Transverse colon (tissue), 4 donors: ENCODE measurements at places on chromosomes 11 and 22. TPM values are rescaled to one million over a fixed set of nuclear protein-coding genes. Genes with fewer than 3 reads are reported as not detected.

The RFPL1 gene
- total RNA-seq = not detected

The SCN4B gene
- total RNA-seq = 0.75 TPM

The RASL10A gene
- total RNA-seq = 2.4 TPM

The CCS gene
- 37.4 TPM for total RNA-seq

The ANO3 gene
- 0.55 TPM for total RNA-seq

The BCO2 gene
- total RNA-seq = 2.8 TPM

The SCGB1A1 gene
- not detected for total RNA-seq

The SSTR3 gene
- total RNA-seq = not detected

The VWA5A gene
- total RNA-seq = 10.1 TPM

The SIK2 gene
- 6.6 TPM for total RNA-seq

The AGBL2 gene
- 3.3 TPM for total RNA-seq

The GPR137 gene
- total RNA-seq = 35.2 TPM

The CCDC188 gene
- not detected for total RNA-seq

GRCh38 chr11:84022695-84023094, 736.5 kb upstream of the CCDC90B start:
- DNase-seq = no peak
- no peaks in the 10 kb centered on the region for H3K36me3 ChIP-seq
- H3K27me3 ChIP-seq = no peaks in the 10 kb centered on the region
- H3K4me1 ChIP-seq = peaks cover 11% of the 10 kb centered on the region

DNA sequence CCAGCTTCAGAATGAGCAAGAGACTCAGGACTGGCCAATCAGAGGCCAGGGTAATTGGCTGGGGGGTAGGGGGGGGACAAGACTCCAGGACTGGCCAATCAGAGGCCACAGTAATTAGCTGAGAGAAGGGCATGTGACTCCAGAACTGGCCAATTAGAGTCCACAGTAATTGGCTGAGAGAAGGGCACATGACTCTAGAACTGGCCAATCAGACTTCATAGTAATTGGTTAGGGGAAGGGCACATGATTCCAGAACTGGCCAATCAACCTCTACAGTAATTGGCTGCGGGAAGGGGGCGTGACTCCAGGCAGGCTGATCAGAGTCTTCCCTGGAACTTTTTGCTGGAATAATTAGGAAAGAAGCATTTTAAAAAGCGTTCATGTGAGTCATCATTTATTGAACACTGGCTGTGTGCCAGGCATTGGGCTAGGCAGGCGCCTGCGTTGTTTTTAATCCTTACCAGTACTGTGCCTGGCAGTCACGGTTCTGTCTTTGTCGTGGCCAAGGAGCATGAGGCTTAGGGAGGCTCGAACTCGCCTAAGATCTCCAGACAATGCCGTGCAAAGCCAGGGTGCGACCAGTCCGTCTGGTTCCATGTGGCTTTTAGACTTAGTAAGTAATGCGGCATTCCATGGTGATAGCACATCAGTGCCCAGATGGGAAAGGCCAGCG, 508.1 kb downstream of the TBC1D22A start:
- H3K36me3 ChIP-seq = no peaks in the 10 kb centered on the region
- H3K27ac ChIP-seq = no peak overlapping the region
- H3K27me3 ChIP-seq = no peaks in the 10 kb centered on the region
- H3K4me1 ChIP-seq = no peaks in the 10 kb centered on the region
- no peak overlapping the region for H3K4me3 ChIP-seq

GRCh38 chr11:22162756-22163155, 30.1 kb upstream of the ANO5 start:
- H3K4me1 ChIP-seq = no peaks in the 10 kb centered on the region
- H3K27me3 ChIP-seq = no peaks in the 10 kb centered on the region
- H3K4me3 ChIP-seq = no peak overlapping the region
- DNase-seq = no peak
- no peak overlapping the region for H3K27ac ChIP-seq

DNA sequence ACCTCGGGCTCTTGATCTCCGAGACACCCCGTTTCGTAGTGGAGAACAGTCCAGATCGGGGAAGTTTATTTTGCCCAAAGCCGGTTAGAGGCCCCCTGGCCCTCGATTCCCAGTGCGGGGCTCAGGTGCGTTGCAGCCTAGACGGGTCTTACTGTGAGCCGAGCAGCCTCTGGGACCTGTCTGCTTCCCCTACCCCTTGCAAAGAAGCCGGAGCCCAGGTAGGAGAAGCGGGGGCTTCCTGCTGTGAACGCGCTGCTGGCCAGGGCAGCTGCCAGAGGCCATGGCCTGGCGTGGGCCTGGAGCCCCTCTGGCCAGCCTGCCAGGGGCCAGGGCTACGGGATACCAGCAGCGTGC, 621 bp downstream of the TSPO start:
- H3K27ac ChIP-seq = peak overlapping the region; percentile 94
- peaks cover 31% of the 10 kb centered on the region for H3K4me1 ChIP-seq
- peak overlapping the region; percentile 95 for H3K4me3 ChIP-seq
- H3K36me3 ChIP-seq = no peaks in the 10 kb centered on the region
- H3K27me3 ChIP-seq = no peaks in the 10 kb centered on the region

- H3K4me3 ChIP-seq = no peak overlapping the region
- H3K27ac ChIP-seq = no peak overlapping the region
- peak; percentile 68 for DNase-seq
- H3K4me1 ChIP-seq = peaks cover 3% of the 10 kb centered on the region
- H3K36me3 ChIP-seq = no peaks in the 10 kb centered on the region
These were observed 9.1 kb downstream of the SELENOO start for GRCh38 chr22:50209893-50210292.

- H3K4me1 ChIP-seq = peaks cover 17% of the 10 kb centered on the region
- DNase-seq = no peak
- no peak overlapping the region for H3K27ac ChIP-seq
- H3K27me3 ChIP-seq = no peaks in the 10 kb centered on the region
- no peak overlapping the region for H3K4me3 ChIP-seq
These were observed 119.6 kb downstream of the NAV2 start for GRCh38 chr11:19832086-19832750.

DNA sequence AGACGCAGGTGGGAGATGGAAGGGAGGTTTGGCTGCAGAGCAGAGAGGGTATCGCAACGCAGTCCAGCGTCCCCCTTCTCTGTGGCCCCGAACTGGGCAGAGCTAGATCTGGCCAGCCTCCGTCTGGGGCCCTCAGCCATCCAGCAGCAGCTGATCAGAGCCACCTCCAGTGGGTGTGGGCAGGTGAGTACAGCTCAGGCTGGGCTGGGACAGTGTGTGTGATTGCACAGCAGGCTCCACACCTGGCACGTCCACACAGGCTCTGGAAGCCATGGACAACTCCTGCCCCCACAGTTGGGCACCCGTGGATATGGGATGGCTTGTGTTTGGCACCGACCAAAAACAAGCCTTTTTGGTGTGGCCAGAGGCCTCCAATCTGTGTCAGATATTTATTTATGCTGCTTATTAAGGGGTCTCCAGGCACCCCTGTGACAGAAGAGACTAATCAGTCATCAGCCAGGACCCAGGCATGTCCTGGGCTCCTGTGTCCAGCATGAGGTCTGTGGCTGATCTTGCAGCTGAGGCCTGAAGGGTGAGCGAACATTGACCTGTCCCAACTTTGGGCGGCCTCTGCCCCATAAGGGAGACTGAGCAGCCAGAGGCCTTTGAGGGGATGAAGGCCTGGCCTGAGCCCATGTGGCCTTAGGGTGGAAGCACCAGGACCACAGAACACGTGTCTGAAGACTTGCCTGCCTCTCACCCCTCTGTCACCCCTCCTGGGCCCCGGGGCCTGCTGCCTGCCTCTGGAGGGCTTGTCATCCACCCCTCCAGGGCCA, 18.6 kb downstream of the POLR3H start:
- peak overlapping the region; percentile 81 for H3K27ac ChIP-seq
- DNase-seq = no peak
- no peak overlapping the region for H3K4me3 ChIP-seq
- H3K36me3 ChIP-seq = peaks cover 28% of the 10 kb centered on the region
- peaks cover 19% of the 10 kb centered on the region for H3K4me1 ChIP-seq
- no peaks in the 10 kb centered on the region for H3K27me3 ChIP-seq

DNA sequence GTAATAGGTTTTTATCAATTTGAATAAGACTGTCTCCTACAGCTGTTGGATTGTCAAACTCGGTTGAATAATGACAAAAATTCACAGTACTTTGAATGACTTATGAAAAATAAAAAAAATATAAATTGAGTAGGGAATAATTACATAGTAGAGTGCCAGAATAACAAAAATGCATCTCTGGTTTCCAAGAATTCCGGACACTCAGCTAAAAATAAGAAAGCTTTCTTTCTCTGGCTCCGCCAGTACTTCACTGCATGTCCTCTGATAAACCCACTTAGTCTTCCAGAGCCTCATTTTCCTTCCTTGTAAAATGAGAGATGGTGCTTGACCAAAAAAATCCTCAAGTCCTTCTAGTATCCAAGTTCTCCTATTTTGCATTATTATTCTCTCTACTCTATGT, 374.6 kb upstream of the LUZP2 start:
- H3K27ac ChIP-seq = no peak overlapping the region
- no peak overlapping the region for H3K4me3 ChIP-seq
- H3K27me3 ChIP-seq = no peaks in the 10 kb centered on the region
- no peaks in the 10 kb centered on the region for H3K4me1 ChIP-seq

GRCh38 chr11:123086305-123086704, 24.4 kb upstream of the HSPA8 start:
- H3K36me3 ChIP-seq = no peaks in the 10 kb centered on the region
- H3K4me3 ChIP-seq = no peak overlapping the region
- DNase-seq = no peak
- H3K27me3 ChIP-seq = no peaks in the 10 kb centered on the region
- no peak overlapping the region for H3K27ac ChIP-seq

- no peaks in the 10 kb centered on the region for H3K36me3 ChIP-seq
- H3K27ac ChIP-seq = peak within 1 kb of the TSS; percentile 83
- H3K4me1 ChIP-seq = peaks cover 40% of the 10 kb centered on the region
- H3K4me3 ChIP-seq = peak within 1 kb of the TSS; percentile 51
- DNase-seq = peak; percentile 73
- H3K27me3 ChIP-seq = no peaks in the 10 kb centered on the region
These were observed at the start of gene PHLDA2 for GRCh38 chr11:2928605-2929530. PHLDA2 (minus strand) TSS chr11:2929420; CDS start chr11:2929364, 56 bp downstream.

DNA sequence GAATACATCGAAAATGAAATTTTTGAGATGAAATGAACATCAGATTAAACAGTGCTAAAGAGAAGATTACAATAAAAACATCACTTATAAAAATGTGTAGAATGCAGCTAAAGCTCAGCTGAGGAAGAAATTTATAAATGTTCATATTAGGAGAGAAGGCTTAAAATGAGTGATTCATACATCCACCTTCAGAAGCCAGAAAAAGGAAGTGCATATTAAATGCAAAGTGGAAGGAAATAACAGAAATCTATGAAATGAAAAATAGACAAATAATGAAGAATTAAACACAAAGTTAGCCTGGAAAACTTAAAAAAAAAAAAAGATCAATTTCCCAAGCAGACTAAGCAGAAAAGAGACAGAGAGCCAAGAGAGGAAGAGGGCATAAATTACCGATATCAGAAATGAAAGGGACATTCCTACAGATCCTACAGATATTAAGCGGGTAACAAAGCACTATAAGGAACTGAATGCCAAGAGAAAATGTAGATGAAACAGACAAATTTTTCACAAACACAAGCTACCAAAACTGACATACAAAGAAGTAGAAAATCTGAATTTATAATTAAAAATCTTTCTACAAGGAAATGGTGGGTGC, 7.2 kb upstream of the MOB2 start:
- no peaks in the 10 kb centered on the region for H3K27me3 ChIP-seq
- H3K27ac ChIP-seq = no peak overlapping the region
- no peak overlapping the region for H3K4me3 ChIP-seq
- H3K4me1 ChIP-seq = peaks cover 6% of the 10 kb centered on the region
- DNase-seq = no peak
- H3K36me3 ChIP-seq = no peaks in the 10 kb centered on the region

DNA sequence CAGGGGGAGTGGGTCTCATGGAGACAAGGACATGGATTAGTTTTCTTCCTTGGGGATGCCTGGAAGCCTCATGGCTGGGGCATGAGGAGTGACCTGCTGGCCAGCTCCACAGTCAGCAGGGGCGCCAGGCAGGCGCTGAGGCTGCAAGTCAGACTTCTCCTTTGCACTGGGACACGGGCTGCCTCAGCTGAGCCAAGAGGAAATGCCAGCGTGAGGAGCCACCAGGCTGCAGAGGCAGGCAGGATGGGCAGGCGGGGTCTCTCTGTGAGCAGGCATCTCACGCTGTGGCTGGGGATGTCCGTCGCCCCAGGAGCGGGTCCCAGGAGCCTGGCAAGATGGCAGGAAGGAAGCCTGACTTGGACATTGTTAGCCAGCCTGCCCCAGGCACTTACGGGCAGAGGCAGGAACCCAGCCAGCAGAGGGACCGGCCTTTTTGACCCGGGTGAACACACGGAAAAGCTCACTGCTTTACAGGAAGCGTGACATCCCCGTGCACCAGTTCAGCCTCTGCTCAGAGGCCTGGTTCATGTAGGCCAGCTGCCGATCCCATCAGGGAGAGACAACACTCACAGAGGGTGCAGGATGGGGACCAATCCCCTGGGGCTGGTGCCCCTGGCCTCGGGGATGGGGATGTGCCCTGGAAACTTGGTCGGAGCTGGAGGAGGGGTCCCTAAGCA, 10.2 kb downstream of the GNB1L start:
- H3K4me1 ChIP-seq = no peaks in the 10 kb centered on the region
- H3K36me3 ChIP-seq = no peaks in the 10 kb centered on the region
- H3K27ac ChIP-seq = no peak overlapping the region
- DNase-seq = no peak
- no peaks in the 10 kb centered on the region for H3K27me3 ChIP-seq

DNA sequence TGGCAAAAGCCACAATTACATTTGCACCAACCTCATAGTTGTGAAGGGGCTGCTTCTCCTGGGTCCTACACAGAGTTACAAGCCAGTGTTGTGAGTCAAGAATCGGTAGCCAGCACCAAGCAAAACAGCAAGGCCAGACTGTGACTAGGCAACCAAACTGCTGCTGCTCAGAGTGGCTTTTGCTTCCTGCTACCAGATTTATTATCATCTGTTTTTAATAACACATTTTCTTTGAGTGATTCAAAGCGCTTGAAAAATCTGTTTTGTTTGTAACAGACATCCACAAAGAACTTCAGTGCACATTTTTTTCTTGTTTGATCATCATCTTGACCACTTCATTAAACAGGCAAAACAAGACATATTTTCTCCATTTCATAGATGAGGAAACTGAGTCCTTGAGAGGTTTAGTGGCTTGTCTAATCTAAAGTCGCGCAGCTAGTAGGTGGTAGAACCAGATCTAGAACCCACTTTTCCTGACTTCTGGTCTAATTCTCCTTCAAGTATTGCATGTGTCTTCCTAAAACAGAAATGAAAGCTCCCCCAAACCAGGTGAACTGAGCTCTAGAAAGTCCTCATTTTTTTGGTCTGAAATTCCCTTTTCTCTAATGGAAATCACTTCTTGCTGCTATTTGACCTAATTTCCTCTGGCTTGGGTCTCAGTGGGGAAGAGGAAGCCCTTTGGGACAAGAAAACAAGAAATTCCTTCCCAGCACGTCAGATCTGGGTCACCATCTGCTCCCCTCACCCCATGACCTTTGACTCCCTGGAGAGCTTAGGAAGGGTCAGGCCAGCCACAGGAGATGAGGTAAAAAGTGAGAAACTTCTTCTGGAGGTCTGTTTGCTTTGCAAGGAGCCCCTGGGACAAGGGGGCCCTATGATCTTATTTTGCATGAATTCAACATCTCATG, 39.9 kb downstream of the CWC15 start:
- no peak overlapping the region for H3K4me3 ChIP-seq
- H3K27ac ChIP-seq = no peak overlapping the region
- no peaks in the 10 kb centered on the region for H3K4me1 ChIP-seq
- DNase-seq = no peak

- no peaks in the 10 kb centered on the region for H3K36me3 ChIP-seq
- H3K27ac ChIP-seq = no peak overlapping the region
- H3K27me3 ChIP-seq = no peaks in the 10 kb centered on the region
- no peak for DNase-seq
These were observed 19.5 kb upstream of the P2RY6 start for GRCh38 chr11:73252577-73253191.

- no peak overlapping the region for H3K4me3 ChIP-seq
- DNase-seq = no peak
- H3K27me3 ChIP-seq = peaks cover 16% of the 10 kb centered on the region
- H3K36me3 ChIP-seq = no peaks in the 10 kb centered on the region
- no peaks in the 10 kb centered on the region for H3K4me1 ChIP-seq
- no peak overlapping the region for H3K27ac ChIP-seq
These were observed 27.4 kb upstream of the RDX start for GRCh38 chr11:110323786-110324185.
